ENCODE measurements at places on chromosomes 11 and 22.

GRCh38 chr22:48896766-48897644 lies 930.7 kb downstream of the BRD1 start:
- DNase-seq, result no peak

GRCh38 chr11:75667831-75668450 lies 897 bp downstream of the MAP6 start:
- DNase-seq, result peak; percentile 47

- DNase-seq, result peak; percentile 60
Measured at GRCh38 chr22:40654522-40655167, 18.1 kb upstream of the MRTFA start.

GRCh38 chr11:131845255-131845654 lies 474.8 kb downstream of the NTM start:
- no peak for DNase-seq

GRCh38 chr11:122192634-122193255 lies 76.7 kb upstream of the BLID start:
- no peak for DNase-seq

DNA sequence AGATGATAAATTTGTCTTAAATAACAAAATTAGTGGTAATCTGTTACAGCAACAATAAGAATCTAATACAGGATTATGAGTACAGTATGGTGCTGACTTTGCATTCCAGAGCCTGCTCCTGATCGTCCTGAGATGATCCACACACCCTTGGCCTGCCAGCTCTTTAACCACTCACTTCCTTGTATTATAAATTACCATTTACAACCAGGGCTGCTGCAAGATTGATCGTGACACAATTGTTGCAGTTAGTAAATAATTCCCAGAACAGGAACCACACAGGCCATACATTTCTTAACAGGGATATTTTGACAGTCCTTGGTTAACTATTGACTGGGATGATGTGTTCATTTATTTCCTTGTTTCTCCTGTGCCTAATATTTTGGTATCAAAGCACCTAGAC lies 3.8 kb upstream of the CBLIF start:
- peak; percentile 18 for DNase-seq

- no peak for DNase-seq
Measured at GRCh38 chr11:111391328-111392124, 12.5 kb upstream of the POU2AF1 start.

- peak; percentile 79 for DNase-seq
Measured at GRCh38 chr11:19474954-19475721, 234.4 kb upstream of the E2F8 start.

DNA sequence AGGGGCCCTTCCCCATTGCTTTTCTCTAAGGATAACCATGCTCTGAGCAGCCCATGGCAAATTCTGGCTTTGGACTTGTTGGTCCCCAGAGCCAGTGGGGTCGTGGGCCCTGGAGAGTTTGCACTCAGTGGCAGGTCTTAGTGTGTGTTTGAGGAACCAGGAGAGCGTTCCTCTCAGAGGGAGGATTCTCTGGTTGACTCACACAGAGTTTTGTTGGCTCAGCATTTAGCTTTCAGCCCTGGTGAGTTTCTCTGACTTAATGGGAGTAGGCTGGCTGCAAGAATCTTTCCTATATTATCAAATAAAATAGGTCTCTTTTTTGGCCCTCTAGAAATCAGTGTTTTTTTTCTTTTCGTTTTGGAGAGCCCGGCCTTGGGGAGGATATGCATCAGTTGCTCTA lies 20.9 kb downstream of the ST14 start:
- DNase-seq, result no peak

DNA sequence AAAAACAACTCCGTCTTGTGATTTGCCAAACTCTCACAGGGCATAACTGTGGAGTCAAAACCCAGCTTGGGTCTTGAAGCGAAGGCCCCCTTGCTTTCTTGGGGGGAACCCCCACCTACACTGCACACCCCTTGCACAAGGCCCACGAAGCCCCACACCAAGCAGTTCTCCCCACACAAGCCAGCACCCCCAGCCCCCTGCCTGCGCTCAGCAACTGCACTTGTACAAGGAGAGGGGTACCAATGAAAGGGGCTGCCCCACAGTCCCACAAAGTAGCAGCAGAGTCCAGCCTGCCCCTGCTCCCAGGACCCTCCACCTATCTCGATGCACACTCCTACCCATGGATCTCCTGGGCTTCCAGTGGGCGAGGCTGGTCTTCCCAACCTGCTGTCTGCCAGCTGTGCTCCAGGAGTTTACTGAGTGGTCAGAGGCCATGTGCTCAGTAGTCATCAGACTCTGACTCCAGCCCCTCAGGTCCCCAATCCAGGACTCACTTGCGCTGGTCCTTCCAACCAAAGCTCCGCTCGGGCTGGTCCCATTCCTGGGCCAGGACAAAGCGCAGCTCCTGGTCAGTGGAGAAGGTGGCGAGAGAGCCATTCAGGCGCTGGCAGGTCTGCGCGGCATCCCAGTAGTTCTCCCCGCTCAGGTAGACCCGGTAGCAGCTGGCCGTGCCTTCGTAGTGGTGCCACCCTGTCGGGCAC lies 57.7 kb downstream of the DGCR2 start:
- DNase-seq, result no peak

GRCh38 chr11:8296872-8297271 lies 33.2 kb upstream of the LMO1 start:
- DNase-seq, result no peak

DNA sequence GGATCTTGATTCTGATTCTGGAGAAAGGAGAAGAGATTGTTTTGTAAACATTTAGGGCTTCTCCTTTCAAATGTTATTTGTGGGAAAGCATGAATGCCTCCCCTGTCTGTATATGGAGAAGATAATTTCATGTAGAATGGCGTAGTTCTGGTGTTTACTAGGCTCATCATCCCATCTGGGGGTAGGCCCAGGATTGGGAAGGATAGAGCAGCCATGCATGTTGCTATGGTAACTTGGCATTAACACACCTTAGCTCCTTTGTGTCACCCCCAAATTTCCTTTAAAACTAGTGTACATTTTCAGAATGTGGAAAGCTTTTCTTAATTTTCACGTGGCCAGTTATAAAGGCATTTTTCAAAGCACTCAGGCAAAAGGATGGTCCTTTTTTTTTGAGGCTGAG lies 57.5 kb upstream of the EED start:
- DNase-seq, result no peak

GRCh38 chr11:129643031-129643721 lies 172.5 kb upstream of the TMEM45B start:
- no peak for DNase-seq

GRCh38 chr22:22666307-22667091 lies 22.1 kb downstream of the GGTLC2 start:
- peak; percentile 36 for DNase-seq

GRCh38 chr22:37379722-37380121 lies 47.6 kb downstream of the ELFN2 start:
- no peak for DNase-seq

DNA sequence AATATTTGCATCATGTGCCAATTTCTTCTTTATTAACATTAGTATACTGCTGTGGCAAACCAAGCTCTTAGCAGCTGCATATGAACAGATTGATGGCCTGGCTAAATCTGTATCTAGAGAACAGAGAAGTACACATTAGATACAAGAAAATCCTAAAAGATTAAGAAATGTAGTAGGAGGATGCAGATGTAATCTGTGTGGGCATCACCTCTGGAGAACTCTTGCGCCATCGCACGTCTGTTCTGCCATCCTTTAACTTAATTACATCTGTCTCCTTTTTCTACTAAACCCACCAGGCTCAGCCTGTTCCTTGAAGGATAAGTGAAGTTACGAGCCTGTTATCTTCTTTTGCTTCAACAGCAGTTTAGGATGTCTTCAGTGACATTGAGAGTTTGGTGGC lies 196.4 kb upstream of the PITPNB start:
- DNase-seq, result no peak

- DNase-seq, result peak; percentile 45
Measured at GRCh38 chr11:69280994-69281393, 13.0 kb upstream of the MYEOV start.

DNA sequence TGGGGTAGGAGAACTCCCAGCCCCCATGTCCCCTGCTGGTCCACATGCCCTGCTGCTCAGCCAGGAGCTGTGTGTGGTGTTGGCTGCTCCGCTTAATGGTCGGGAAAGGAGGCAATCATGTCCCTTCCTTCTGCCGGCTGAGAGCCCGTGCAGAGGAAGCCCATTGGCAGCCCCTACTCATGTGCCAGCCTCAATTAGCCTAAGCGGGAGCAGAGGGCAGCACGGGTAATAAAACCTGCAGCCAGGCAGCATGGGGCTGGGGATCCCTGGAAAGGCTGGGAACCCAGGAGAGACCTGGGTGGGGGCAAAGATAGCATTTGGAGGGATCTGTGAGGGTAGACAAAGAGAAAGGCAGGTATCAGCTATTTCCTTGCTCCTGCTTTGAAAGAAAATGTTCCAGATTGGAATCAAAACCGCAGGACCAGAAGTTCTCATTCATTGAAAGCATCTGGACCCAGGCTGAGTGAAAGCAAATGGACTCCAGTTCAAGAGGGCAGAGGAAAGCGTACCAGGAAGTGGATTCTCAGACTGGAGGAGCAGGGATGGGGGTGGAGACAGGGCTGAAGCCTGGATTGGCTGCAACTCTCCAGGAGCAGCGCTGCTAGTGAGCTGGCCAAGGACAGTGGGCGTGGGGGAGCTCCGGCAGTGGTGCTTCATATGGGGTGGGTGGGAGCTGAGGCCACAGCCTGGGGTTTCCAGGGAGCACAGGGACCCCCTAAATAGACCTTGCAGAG lies 103.4 kb upstream of the NECTIN1 start:
- DNase-seq, result peak; percentile 27

DNA sequence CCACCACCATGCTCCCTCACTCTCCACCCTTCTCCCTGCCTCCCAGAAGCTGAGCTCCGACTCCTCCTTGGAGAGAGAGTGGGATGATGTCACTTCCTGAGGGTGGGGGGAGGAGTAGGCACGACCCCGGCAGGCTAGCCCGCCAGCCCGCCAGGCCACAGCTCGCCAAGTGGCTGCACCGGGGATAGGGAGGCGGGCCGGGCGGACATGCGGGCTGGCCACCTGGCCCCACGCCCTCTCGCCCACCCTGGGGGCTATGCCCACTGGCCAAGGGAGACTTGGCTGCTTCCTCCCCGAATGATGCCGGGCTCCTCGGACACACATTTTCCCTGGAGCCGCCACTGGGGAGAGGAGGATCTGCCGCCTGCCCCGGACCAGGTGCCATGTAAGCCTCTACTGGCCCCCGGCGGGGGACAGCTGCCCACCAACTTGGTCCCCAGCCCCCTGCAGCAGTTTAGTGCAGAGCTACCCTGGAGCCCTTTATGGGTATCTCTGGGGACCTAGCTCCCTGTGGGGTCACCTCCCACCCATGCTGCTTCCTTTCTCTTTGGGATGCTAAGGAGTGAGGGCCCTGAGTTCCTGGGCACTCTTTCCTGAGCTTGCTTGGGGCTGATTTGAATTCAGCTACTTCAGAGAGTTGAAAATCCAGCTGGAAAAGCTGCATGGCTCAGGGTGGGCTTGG lies 33.7 kb upstream of the MYRF start:
- no peak for DNase-seq

DNA sequence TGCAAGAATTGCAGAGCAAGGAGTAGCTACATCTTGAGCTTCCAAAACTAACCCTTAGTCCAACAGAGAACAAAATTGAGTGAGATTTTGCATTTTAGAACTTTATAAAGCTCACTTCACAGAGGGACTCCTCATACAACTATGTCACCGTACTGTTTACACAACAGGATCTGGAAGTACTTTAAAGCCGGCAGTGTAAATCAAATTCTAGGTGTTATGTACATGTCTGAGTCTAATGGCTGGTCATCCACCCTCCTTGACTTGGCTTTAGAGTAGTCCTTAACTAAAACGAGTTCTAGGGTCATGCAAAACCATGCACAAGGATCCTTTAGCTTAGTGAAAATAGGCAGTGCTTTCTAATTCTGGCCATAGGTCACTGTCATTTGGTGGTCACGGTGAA lies 23.5 kb downstream of the IRAG1 start:
- DNase-seq, result no peak

DNA sequence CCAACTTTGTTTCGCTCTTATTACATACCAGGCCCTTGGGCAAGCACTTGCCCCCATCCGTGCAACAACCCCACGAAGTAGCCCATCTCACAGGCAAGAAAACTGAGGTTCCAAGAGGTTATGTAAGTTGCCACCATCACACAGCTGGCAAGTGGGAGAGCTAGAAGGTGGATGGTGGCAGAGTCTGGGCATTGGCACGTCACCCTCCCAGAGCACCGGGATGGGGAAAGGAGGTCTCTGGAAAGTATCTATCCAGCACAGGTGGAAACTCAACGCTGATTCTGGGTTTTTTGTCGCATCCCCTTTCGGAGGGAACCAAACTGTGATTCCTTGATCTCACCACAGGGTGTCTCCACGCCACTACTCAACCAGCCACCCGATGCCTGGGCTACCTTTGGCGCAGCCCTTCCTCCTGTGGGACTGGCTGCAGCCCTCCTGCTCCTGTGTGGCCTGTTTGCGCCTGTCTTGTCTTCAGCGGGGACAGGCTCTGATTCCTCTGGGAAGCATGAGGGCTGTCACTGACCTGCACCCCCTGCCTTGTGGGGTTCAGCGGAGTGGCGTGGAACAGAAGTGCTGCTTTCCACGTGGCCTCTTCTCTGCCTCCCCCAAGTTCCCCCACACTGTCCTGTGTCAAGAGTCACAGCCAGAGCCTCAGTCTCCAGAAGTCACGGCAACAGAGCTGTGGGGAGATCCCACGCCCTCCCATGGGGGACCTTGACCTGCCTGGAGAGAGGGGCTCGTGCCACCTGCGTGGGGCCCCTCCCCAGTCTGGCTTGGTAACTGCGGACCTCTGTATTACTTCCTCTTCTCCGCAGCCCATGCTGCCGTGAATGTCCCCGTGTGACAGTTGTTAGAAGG lies 34.4 kb upstream of the TRIM29 start:
- DNase-seq, result peak; percentile 82

GRCh38 chr11:110833033-110833484 lies 120.8 kb upstream of the ARHGAP20 start:
- no peak for DNase-seq

- no peak for DNase-seq
Measured at GRCh38 chr11:58125469-58125868, at the start of gene OR9I1. Gene OR9I1, minus strand, starts transcription at chr11:58125530. Its CDS starts 6,086 bp downstream, at chr11:58119444.

DNA sequence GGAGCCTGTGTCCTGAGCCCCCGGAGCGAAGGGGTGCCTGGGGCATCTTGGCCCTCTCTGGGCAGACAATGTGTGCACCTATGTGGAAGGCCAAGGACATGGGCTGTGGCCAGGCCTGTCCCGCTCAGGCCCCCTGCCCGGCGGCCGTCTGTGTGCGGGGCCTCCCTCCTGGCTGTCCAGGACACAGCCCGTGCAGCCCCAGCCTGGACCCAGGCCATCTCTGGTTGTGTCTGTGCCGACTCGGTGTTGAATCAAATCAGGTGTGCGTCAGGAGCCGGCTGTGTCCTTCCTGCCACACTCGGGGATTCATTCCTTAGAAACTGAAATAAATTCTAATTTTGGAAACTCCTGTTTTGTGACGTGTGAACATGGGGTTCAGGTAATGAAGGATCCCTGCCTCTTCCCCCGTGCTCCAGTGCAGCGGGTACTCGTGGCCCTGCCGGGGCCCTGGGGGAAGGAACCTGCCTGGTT lies 1.5 kb upstream of the SELENOO start:
- no peak for DNase-seq

- peak; percentile 28 for DNase-seq
Measured at GRCh38 chr22:19756288-19757128, 4.1 kb upstream of the TBX1 start.

GRCh38 chr11:63508009-63508408 lies 2.1 kb downstream of the LGALS12 start:
- DNase-seq, result peak; percentile 14

GRCh38 chr11:131998020-131998419 lies 627.6 kb downstream of the NTM start:
- no peak for DNase-seq

- no peak for DNase-seq
Measured at GRCh38 chr11:111530091-111530490, 10.4 kb upstream of the LAYN start.
